Central memory CD8-positive, alpha-beta T cell (primary cell): ENCODE measurements at places on chromosomes 7 and 10.
A peak's percentile ranks its signal among the peaks of the same experiment; 100 is the strongest.

GRCh38 chr10:35462491-35462934 lies 126.2 kb downstream of the CCNY start:
- peaks cover 1% of the 10 kb centered on the region for H3K36me3 ChIP-seq
- peaks cover 5% of the 10 kb centered on the region for H3K4me1 ChIP-seq
- H3K4me3 ChIP-seq: no peak overlapping the region
- no peak overlapping the region for H3K27ac ChIP-seq
- DNase-seq: no peak
- H3K27me3 ChIP-seq: no peaks in the 10 kb centered on the region

DNA sequence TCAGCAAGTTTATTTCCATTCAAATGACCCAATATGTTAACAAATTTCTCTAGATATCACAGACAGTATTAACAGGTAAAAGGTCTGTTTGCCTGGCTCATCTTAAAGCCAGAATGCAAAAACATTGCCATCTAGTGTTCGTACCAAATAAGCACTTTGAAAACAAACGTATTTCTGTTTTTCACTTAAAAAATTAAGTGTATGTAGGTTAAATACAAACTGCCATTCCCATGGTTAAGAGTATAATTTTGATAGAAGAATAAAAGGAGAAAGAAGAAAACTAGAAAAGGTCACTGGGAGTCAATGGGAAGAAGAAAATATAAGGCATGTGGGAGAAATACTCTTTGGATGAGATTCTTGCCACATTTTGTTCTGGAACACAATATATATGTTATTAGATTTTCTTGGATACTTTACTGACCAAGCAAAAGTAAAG lies 51.0 kb downstream of the ORC5 start:
- H3K27me3 ChIP-seq: no peaks in the 10 kb centered on the region
- H3K4me1 ChIP-seq: no peaks in the 10 kb centered on the region
- H3K4me3 ChIP-seq: no peak overlapping the region
- no peak for DNase-seq
- no peak overlapping the region for H3K27ac ChIP-seq

GRCh38 chr10:16195894-16196293 lies 240.9 kb upstream of the PTER start:
- DNase-seq: no peak
- no peak overlapping the region for H3K4me3 ChIP-seq
- no peak overlapping the region for H3K27ac ChIP-seq
- no peaks in the 10 kb centered on the region for H3K36me3 ChIP-seq
- H3K4me1 ChIP-seq: peaks cover 17% of the 10 kb centered on the region

- peaks cover 9% of the 10 kb centered on the region for H3K4me1 ChIP-seq
- H3K27ac ChIP-seq: peak overlapping the region; percentile 16
- DNase-seq: no peak
- peaks cover 17% of the 10 kb centered on the region for H3K27me3 ChIP-seq
- no peak overlapping the region for H3K4me3 ChIP-seq
Measured at GRCh38 chr7:151453326-151453791, 13.4 kb upstream of the CRYGN start.

DNA sequence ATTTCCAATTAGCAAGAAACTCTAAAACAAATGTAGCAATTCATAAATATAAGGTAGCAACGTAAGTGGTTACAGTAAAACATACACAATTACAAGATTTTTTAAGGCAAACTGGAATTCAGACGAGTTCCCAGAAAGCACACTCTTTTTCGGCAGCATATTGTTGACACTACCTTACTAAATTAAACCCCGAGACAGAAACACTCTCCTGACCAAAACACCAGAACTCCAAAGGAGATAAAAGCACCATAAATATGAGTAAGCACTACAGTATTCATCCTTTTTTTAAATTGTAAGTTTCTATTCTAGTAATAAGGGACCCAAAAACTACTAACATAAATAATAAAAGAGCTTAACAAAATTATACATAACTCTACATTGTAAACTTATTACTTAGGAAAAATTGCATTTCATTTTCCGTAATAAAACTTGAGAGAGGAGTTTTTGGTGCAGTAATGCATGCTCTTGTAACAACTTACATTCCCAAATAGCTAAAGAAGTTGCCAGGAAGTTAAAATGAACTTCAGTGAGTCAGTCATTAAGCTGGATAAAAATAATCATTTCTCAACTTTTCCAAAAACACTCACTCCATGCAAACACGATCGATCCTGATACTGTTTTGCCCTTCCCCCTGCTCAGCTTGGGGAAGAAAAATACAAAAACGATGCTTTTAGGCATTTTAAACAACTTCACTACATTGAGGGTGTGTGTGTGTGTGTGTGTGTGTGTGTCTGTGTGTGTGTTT lies 2.0 kb downstream of the PIP4K2A start:
- H3K4me3 ChIP-seq: peak overlapping the region; percentile 91
- no peaks in the 10 kb centered on the region for H3K27me3 ChIP-seq
- DNase-seq: no peak
- H3K36me3 ChIP-seq: peaks cover 30% of the 10 kb centered on the region
- H3K4me1 ChIP-seq: peaks cover 55% of the 10 kb centered on the region

DNA sequence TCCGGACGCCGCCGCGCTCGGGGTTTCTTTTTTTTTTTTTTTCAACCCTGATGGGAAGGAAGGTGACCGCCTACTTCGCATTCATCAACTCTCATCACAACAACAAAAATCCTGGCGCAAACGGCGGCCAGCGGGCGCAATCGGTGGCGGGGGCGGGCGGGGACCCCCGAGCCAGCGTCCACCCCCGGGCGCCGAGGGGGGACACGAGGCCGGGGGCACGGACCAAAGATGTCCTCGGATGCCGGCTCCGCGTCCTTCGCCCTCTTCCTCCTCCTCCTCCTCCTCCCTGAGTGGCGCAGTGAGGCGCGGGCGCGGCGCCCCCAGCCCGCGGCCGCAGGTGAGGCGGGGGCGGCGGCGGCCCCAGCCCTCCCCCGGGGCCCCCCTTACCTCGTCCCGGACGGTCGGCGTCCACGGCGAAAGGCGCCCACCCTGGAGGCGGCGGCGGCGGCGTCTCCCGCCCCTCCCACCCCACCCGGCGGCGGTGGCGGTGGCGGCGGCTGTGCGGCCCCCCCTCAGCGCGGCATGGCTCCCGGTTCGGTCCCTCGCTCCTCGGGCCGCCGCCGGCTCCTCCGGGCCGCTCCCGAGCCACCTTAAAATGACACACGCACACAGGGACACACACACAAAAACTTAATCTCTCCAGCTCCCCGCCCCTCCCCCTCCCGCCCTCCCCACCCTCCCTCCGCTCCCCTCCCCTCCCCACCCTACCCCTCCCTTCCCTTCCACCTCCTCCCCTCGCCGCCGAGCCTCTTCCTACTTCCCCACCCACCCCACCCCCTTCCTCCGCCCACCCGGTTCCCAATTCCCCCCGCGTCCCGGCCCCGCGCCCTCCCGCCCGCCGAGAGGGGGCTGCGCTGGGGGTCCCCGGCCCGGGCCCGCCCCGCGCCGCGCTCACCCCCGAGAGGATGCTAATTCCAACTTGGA lies at the start of gene CTBP2:
CTBP2 (minus strand) TSS at position 632 of the 924 bp plus-strand sequence.
- peaks cover 1% of the 10 kb centered on the region for H3K36me3 ChIP-seq
- DNase-seq: no peak
- H3K27ac ChIP-seq: no peak within 1 kb of the TSS
- peaks cover 5% of the 10 kb centered on the region for H3K4me1 ChIP-seq
- peaks cover 57% of the 10 kb centered on the region for H3K27me3 ChIP-seq

DNA sequence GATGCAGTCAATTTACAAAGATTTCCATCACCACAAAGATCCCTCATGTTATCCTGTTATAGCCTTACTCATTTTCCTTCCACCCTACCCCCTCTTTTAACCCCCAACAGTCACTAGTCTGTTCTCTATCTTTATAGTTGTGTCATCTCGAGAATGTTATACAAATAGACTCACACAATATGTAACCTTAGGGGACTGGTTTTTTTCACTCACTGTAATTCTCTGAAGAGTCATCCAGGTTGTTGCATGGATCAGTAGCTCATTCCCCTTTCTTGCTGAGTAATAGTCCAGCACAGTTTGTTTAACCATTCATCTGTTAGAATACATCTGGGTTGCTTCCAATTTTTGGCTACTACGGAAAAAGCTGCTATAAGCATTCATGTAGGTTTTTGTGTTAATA lies 121.1 kb upstream of the PDE1C start:
- H3K4me3 ChIP-seq: no peak overlapping the region
- DNase-seq: no peak
- no peak overlapping the region for H3K27ac ChIP-seq

GRCh38 chr10:63128443-63128842 lies 4.7 kb upstream of the NRBF2 start:
- no peak for DNase-seq
- peaks cover 6% of the 10 kb centered on the region for H3K36me3 ChIP-seq

- no peak overlapping the region for H3K4me3 ChIP-seq
- peaks cover 3% of the 10 kb centered on the region for H3K36me3 ChIP-seq
- H3K27ac ChIP-seq: no peak overlapping the region
- peaks cover 59% of the 10 kb centered on the region for H3K27me3 ChIP-seq
- no peaks in the 10 kb centered on the region for H3K4me1 ChIP-seq
Measured at GRCh38 chr7:139941421-139941820, 112.4 kb downstream of the TBXAS1 start.
